ENCODE measurements at places on chromosomes 7 and 10. TPM values are rescaled to one million over a fixed set of nuclear protein-coding genes. Genes with fewer than 3 reads are reported as not detected.

- H3K4me1 ChIP-seq = no peaks in the 10 kb centered on the region
- H3K36me3 ChIP-seq = no peaks in the 10 kb centered on the region
- H3K27ac ChIP-seq = no peak overlapping the region
- DNase-seq = no peak
These were observed 108.5 kb downstream of the CFTR start for GRCh38 chr7:117588352-117588794.

MMP21 gene
- not detected for total RNA-seq

GRCh38 chr10:25113191-25114035 is 61.4 kb upstream of the GPR158 start:
- no peak overlapping the region for H3K27ac ChIP-seq
- no peaks in the 10 kb centered on the region for H3K27me3 ChIP-seq
- peak; percentile 57 for DNase-seq
- H3K4me3 ChIP-seq = no peak overlapping the region

DNA sequence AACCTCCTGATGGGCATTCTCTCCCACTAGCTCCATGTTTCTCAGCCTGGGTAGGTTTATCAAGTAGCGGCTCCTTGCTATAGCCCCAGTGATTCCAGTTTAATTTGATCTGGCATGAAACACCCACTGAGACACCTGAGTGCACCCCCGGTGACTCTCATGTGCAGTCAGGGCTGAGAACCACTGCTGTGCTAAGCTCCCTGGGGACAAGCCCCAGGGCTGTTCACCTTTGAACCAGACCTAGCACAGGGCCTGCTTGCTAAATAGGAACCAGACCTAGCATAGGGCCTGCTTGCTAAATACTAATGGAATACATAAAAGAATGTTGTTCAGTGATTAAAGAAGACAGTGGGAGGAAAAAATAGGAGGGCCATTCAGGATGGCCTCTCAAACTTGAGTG is 167.6 kb downstream of the JAZF1 start:
- H3K27me3 ChIP-seq = peaks cover 20% of the 10 kb centered on the region
- DNase-seq = no peak
- H3K27ac ChIP-seq = no peak overlapping the region
- H3K4me1 ChIP-seq = no peaks in the 10 kb centered on the region
- no peaks in the 10 kb centered on the region for H3K36me3 ChIP-seq
- H3K4me3 ChIP-seq = no peak overlapping the region

SYT15B gene
- 0.18 TPM for total RNA-seq

TMEM176B gene
- 0.60 TPM for total RNA-seq

- no peak overlapping the region for H3K27ac ChIP-seq
- H3K4me1 ChIP-seq = no peaks in the 10 kb centered on the region
- no peaks in the 10 kb centered on the region for H3K36me3 ChIP-seq
These were observed 50.8 kb upstream of the CPN1 start for GRCh38 chr10:100132427-100132826.

DNA sequence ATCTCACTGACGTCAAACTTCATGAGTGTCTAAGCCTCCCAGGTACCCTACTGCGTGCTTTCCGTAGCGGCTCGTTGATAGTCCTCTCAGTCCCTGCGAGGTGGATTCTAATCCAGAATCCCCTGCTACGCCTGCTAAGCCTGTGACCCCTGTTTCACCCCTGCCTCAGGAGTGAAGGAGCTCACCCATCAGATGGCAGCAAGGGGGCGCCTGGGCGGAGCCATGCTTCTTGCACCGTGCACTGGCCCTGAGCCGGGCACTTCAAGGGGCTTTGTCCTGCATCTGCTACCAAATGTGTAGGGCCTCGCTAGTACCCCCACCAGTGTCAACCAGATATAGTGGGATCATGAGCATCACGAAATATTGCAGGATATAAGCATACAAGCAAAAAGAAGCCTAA is 918 bp upstream of the STRA8 start:
- H3K27ac ChIP-seq = no peak overlapping the region
- no peak overlapping the region for H3K4me3 ChIP-seq
- peaks cover 18% of the 10 kb centered on the region for H3K4me1 ChIP-seq
- H3K36me3 ChIP-seq = no peaks in the 10 kb centered on the region
- H3K27me3 ChIP-seq = no peaks in the 10 kb centered on the region

ODAD2 gene
- total RNA-seq = not detected

GRCh38 chr10:89275383-89275782 is 23.8 kb upstream of the LIPA start:
- no peaks in the 10 kb centered on the region for H3K27me3 ChIP-seq
- no peak overlapping the region for H3K4me3 ChIP-seq
- no peaks in the 10 kb centered on the region for H3K36me3 ChIP-seq

DNA sequence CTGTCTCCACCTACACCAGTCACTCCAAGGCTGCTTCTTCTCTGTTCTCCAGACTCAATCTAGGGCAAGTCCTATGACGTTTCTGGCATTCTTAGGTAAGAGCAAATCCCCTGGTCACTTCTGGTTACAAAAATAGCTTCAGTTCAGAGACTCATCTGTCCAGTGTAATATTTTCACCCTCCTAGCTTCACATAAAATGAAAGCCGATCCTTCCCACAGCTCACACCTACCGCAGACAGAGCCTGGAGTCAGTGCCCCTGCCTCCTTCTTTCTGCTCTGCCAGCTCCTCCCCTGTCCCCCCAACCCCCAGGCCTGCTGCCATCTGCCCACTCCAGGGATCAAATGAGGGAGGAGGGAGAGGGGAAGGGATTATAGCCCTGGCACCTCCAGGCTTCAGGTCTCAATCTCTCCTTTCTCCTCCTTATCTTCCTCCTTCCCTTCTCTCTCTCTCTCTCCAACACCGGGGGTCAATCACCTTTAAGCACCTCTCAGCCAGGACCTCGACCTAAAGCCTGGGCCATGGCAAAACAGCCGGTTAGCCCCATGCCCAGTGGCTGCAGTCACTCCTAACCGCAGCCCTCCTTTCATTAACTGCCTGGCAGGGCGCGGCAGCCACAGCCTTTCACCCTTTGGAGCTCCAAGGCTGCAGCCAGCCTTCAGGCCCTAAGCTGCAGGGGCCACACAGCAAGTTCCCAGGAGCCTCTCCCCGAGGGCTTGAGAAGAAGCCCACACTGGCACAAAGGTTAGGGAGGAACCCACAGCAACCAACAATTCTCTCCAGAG is 292.6 kb upstream of the MGMT start:
- no peaks in the 10 kb centered on the region for H3K4me1 ChIP-seq
- DNase-seq = no peak
- no peaks in the 10 kb centered on the region for H3K36me3 ChIP-seq

SPOCK2 gene
- total RNA-seq = 0.86 TPM

DNA sequence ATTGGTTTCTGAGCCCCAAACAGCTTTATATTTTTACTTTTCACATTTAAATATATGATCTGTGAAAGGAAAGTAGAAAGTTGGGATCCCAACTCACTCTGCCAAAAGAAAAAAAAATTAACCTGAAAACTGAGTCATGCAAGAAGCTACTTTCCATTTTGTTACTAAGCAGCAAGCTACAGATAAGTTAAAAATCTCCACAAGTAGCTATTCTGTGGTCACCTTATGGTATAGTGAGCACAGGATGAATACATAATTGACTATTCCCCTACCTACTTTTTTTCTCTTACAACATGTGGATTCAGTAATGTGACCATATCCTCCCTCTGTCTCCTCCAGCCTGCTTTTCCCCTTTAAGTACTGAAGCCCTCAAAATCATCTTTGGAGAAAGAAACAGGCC is 30.3 kb upstream of the CREB3L2 start:
- H3K27me3 ChIP-seq = no peaks in the 10 kb centered on the region
- H3K27ac ChIP-seq = no peak overlapping the region
- H3K4me3 ChIP-seq = no peak overlapping the region
- H3K4me1 ChIP-seq = no peaks in the 10 kb centered on the region

DNA sequence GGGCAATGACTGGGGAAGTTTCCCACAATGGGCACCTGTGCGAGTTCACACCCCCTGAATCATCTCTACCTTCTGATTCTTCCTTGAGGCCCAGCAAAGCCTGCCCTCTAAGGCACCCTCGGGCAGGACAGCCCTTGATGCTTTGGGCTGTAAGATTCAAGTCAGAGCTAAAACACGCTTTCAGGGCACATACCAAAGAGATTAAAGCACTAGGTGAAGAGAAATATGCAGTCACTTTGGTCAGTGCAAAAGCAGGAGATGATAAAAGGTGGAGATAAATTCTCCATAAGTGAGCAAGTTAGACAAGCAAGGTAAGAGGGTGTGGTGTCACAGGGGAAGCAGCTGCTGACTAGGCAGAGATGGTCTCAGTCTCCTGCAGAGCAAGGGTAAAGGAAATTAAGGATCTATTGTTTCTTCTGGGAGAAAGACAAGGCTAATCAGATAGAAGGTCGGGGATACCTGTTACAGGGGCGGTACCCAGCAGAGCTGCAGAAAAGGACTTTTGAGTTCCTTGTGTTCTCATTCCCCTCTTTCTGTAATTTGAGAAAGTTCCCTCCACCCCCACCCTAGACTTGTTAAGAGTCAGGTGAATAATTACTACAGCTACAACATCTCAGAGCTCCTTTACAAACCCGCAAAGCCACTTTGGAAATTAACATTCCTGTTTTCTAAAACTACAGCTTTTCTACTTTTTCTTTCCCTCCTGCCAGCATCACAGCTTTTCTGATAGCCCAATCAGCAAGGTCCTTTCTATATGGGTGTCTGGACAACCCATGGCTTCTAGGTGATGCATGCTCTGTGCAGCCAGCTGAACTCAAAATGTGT is 26.4 kb downstream of the PDLIM1 start:
- H3K4me1 ChIP-seq = peaks cover 25% of the 10 kb centered on the region
- peaks cover 77% of the 10 kb centered on the region for H3K36me3 ChIP-seq
- no peak overlapping the region for H3K4me3 ChIP-seq
- H3K27ac ChIP-seq = no peak overlapping the region
- no peaks in the 10 kb centered on the region for H3K27me3 ChIP-seq
- no peak for DNase-seq

GTF2IRD2 gene
- 7.9 TPM for total RNA-seq

- H3K27ac ChIP-seq = no peak overlapping the region
- no peak for DNase-seq
- no peak overlapping the region for H3K4me3 ChIP-seq
These were observed 96.7 kb upstream of the LAMB4 start for GRCh38 chr7:108226816-108227299.

DNA sequence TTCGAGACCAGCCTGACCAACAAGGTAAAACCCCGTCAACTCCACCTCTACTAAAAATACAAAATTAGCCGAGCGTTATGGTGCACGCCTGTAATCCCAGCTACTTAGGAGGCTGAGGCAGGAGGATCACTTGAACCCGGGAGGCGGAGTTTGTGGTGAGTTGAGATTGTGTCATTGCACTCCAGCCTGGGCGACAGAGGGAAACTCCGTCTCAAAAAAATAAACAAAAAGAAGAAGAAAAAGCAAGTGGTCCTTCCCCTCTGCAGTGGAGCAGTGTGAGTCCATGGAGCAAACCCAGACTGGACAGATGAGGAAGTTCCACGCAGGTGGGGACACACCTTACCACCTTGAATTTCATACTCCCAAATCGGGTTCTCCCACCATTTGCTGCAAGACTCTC is 13.1 kb upstream of the SERPINE1 start:
- no peak for DNase-seq
- H3K27ac ChIP-seq = no peak overlapping the region
- H3K4me3 ChIP-seq = no peak overlapping the region
- no peaks in the 10 kb centered on the region for H3K27me3 ChIP-seq

SPAG6 gene
- total RNA-seq = 6.6 TPM

- no peaks in the 10 kb centered on the region for H3K27me3 ChIP-seq
- H3K4me3 ChIP-seq = no peak overlapping the region
- DNase-seq = no peak
These were observed 599.5 kb downstream of the ARL4A start for GRCh38 chr7:13286916-13287315.

GRCh38 chr10:12588091-12588860 is 238.9 kb downstream of the CAMK1D start:
- no peaks in the 10 kb centered on the region for H3K36me3 ChIP-seq
- H3K4me3 ChIP-seq = no peak overlapping the region
- no peaks in the 10 kb centered on the region for H3K4me1 ChIP-seq
- H3K27me3 ChIP-seq = peaks cover 36% of the 10 kb centered on the region
- DNase-seq = no peak
- H3K27ac ChIP-seq = no peak overlapping the region
